Mammary epithelial cell (primary cell): ENCODE measurements at places on chromosomes 3 and 15. TPM values are rescaled to one million over a fixed set of nuclear protein-coding genes. Genes with fewer than 3 reads are reported as not detected.

GRCh38 chr3:167054926-167055325, 325.2 kb downstream of the ZBBX start:
- no peak for DNase-seq

DNA sequence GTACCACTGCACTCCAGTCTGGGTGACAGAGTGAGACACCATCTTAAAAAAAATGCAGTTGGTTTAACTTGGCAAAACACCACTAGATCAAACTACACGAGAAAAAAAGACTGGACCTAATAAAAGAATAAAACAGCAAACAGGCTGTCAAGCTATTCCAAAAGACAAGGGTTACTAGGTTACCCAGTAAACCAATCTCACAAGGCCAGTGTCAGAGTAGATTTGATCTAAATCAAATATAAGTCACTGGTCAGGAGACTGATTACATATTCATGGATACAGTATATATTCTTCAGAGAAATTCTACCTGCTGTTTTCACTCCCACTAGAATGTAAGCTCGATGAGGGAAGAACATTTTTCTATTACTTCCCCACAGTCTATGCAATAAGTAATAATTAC, 2.5 kb upstream of the GANC start:
- peak; percentile 5 for DNase-seq

DNA sequence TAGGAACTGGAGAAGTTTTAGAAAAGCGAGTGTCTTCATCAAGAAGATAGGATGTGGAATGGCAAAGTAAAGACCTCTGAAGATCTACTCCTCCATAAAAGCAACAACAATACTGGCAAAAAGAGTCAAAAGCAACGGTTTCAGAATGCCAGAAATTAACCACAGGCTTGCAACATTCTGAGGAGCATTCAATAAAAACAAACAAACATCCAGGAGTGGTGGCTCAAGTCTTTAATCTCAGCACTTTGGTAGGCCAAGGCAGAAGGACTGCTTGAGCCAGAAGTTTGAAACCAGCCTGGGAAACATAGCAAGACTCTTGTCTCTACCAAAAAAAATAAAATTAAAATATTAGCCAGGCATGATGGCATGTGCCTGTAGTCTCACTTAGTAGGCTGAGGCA, 143.2 kb upstream of the HACD2 start:
- no peak for DNase-seq

GRCh38 chr3:59866076-59866475, 816.3 kb upstream of the CFAP20DC start:
- DNase-seq, result peak; percentile 32

DNA sequence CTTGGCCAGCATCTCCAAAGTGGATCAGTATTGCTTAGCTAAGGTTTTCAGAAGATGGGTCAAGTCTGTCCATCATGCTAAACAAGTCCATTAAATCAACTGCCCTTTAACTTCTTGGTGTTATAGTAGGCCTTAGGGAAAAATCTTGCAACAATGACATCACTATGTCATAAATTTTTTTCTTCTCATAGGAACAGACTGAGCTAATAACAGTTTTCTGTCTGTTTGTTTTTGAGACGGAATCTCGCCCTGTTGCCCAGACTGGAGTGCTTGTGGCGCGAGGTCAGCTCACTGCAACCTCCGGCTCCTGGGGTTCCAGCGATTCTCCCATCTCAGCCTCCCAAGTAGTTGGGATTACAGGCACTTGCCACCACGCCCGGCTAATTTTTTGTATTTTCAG, 94.2 kb downstream of the EFL1 start:
- no peak for DNase-seq

DNA sequence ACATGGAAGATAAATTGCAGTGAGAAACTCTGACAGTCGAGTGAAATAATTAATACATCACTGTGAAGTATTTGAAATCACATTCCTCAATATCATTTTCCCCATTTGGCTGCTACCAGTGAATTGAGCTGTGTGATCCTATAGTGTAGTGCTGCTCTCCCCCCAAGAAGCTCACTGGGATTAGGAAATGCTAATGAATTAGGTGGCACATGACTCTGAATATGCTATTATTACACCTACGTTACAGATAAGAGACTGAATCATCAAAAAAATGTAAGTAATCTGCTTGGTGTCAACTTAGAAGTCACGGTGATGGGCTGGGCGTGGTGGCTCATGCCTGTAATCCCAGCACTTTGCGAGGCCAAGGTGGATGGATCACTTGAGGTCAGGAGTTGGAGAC, 34.7 kb upstream of the SYNM start:
- no peak for DNase-seq

GRCh38 chr15:35925275-35926006, 379.5 kb upstream of the DPH6 start:
- DNase-seq, result peak; percentile 80

DNA sequence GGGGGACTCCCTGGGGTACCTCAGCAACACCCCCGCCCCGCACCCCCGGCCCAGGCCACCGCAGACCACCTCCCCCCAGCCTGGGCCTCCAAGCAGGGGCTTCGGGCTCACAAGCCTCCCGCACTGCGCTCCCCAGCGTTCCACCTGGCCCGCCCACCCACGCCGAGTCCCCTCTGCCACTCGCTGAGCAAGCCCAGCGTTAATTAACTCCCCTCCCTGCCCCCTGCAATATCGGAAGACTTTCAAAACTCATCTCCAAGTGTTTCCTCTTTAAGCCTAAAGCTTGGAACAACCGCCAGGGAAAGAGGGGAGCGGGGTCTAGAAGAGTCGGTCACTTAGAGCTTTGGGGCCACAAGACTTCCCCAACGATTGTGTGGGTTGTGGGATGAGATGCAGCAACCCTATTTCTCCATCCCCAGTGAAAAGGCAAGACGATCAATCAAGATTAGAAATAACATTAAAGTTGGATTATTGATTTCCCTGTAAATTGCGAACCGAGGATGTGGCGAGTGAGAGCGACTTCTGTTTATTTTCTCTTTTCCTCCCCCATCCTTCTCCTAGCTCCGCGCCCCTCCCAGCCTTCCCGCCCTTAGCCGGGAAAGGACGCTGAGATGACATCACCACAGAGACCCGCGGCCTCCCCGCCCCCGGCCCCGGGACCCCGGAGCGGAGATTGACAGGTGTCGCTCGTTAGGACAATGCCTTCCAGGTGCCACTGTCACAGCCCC, 30.2 kb downstream of the NR2F2 start:
- no peak for DNase-seq

DNA sequence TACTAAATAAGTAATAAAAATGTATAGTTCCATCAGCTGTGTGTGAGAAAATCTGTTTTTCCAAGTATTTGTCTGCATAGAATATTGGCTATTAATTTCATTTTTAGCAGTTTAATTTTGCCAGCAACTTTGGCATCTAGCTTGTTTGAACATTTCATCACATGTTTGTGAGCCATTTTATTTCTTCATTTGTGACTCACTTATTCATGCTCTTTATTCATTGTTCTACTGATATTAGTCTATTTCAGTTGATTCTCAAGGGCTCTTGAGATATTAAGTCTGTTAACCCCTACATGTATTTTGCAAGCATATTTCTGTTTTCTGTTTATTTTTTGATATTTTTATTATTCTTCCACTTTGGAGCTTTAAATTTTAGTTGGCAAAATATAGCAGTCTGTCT, 74.0 kb upstream of the PHLDB2 start:
- no peak for DNase-seq

DNA sequence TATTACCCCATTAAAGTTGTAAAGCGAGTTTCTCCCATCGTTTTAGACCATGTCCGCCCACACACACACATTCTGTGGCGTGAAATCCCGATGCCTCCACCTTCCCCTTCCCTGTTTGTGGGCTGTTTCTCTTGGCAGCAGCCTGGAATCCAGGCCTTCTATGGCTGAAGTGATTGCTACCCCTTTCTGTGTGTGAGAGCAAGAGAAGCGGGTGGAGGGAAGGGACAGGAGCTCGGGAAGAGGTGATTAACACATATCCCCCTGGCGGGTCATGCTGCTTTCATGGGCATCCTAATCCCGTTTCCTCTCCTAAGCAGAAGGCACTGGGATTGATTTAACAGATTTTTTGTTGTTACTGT, 283.8 kb upstream of the RGMA start:
- no peak for DNase-seq

DNA sequence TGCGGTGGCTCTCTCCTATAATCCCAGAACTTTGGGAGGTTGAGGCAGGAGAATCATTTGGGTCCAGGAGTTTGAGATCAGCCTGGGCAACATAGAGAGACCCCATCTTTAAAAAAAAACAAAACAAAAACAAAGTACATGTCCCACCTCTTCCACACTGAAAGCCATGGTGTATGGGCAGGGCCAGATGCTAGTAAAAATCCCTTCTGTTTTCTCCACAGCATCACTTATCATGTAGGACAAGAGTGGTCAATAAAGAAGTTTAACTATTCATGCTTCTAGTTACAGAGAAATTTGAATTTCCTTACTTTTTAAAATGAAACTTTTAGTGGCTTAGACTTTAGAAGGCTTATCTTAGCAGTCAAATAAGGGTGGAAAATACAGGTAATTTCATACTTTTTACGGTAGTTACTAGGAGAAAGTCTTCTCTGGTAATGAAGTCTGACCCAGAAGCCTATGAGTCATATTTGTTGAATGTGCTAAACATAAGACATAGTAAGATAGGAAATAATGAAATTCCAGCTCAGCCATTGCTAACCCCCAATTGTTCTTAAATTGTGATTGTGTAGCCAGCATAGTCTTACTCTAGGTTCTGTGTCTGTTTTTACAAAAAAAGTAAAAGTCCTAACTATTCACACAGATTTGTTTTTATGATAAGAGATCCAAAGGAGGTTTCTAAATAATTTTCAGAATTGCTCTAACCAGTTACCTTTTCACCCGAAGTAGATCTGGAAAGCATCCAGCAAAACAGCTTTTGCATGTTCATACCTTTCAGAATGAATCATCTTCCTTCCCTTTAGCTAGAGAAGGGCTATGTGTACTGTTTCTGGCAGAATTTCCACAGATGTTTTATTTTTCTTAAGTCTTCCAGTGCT, 16.4 kb upstream of the ZNF609 start:
- DNase-seq, result peak; percentile 87

DNA sequence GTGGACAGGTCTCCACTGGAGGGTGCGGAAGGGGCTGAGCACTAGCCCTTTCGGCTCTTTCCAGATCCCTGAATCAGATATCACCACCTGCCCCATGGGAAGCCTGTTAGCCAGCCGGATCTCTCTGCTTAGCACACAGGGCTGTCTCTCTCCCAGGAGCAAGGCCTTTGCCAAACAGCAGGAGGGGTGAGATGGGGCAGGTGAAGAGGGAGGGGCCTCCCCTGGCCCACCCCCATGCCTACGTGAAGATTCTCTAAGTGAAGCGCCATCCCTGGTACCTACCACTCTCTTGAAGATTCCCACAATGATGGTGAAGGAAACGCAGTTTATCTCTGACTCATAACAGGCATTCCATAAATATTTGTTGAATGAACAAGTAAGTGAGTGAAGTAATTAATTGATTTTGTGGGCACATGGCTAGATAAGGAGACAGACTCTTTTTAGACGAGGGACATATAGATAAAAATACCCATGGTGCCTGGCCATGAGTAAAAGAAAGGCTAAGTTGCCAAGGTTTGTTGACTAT, 19.6 kb upstream of the HCN4 start:
- DNase-seq, result peak; percentile 58

DNA sequence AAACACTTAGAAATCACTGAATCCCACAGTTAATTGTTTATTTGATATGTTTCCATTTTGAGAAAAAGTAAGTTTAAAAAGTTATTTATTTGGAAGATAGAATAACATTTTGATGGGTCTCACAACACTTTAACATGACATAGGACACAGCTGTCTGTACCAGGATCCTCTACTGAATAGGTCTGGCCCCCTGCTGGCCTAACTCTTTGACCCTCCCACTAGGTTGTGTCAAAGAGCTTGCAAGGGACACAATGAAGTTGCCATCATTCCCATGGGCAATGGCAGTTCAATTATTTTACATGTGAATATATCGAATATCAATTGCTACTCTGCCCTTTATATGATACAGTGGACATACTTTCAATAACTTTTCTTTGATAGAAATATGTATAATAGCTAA, 138.9 kb downstream of the EPHA3 start:
- DNase-seq, result no peak

GRCh38 chr15:81087694-81088093, 46.4 kb upstream of the CFAP161 start:
- DNase-seq, result no peak

DNA sequence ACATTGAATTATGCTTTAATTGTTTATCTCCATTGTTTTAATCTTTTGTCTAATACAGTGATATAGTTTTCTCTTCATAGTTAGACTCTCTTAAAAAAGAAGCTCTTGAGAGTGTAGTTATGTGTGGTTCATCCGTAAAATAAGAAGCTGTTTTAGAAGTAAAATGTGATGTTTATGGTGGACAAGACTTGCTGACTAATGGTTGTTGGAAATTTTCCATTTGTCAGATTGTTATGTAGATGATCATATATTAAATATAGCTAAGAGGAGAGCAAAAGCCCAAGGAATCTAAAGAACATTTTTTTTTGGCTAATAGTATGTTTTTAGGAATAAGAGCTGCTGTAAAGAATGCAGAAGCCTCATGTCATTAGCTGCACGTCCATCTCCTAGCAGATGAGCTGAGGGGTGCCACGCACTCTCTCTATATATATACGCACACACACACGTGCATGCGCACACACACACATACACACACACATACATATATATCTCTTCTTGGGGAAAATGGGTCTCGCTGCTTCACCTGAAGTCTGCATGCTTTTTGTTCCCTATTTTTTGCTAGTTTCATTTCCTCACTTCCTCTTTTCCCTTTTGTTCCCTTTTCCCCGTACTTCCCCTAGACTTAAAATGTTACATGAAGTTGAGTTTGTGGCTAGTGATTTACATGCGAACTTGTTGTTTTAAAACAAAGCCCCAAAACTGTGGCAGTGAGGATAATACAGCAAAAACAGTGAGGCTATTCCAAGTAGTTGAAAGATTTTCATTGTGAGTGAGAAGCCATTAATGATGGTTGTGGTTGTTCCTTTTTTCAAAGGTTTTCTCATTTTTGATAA, 107.8 kb downstream of the MBNL1 start:
- DNase-seq, result no peak

GRCh38 chr15:35506272-35506870, 39.6 kb downstream of the DPH6 start:
- no peak for DNase-seq

GRCh38 chr15:81377871-81378270, 3.9 kb upstream of the TMC3 start:
- DNase-seq, result no peak

DNA sequence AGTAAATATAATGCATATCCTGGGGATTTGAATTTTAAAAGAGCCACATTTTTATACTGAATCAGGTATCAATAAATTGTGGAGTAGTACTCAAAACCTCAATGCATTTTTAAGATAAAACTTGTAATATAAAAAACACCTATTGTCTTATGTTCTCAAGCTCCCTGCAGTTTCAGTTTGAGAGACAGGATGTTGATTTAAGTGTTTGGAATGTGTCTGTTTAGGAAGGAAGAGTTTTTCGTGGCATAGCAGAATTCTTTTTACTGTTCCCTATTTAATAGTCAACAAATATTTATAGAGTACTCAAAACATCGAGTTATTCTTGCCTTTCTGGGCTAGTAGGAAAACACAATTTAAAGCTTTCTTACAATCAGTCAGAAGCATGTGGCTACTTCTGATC, 146.1 kb upstream of the BCHE start:
- DNase-seq, result no peak

GOLGA6L2 gene
- polyA plus RNA-seq, result not detected

COL6A5 gene
- polyA plus RNA-seq, result not detected

RPL39L gene
- 19.4 TPM for polyA plus RNA-seq

CYB561D2 gene
- 24.4 TPM for polyA plus RNA-seq
